ENCODE measurements at places on chromosomes 5 and 9.

- DNase-seq: no peak
Measured at GRCh38 chr5:141858079-141858765, 20.0 kb downstream of the PCDH1 start.

DNA sequence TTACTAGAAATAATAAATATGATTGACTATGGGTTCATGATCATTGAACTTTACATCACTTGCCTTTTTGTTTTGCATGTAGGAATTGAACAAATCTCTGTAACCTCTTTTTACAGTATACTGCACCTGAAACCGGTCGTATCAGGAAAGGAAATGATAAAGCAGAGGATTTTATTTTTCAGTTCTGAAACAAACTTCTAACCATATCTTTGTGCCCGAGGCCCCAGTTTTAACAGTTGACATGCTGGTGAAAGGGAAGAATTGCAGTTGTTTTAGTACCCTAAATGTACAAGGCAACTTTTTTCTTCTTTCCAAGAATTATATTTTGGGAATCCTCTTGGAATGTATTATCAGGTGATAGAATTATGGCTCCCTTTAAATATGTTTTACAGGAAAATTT lies 27.8 kb downstream of the TMEM38B start:
- DNase-seq: no peak

DNA sequence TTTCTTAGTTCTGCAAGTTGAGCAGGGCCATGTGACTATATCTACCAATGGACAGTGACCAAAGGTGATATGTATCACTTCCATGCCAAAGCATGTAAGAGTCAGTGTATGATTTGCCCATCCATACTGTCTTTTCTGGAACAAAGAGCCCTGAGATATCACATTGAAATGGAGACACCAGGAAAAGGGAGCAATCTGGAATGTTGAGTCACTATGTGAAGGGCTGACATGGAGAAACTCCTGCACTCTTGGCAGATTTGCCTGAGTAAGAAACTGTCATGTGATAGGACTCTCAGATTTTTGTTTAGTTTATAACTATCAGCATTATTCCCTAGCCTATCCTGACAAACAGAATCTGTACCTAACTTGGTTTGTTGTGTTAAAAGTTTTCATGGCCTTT lies 29.8 kb upstream of the TMEM161B start:
- DNase-seq: no peak

- no peak for DNase-seq
Measured at GRCh38 chr5:41071975-41072374, 833 bp upstream of the MROH2B start.

DNA sequence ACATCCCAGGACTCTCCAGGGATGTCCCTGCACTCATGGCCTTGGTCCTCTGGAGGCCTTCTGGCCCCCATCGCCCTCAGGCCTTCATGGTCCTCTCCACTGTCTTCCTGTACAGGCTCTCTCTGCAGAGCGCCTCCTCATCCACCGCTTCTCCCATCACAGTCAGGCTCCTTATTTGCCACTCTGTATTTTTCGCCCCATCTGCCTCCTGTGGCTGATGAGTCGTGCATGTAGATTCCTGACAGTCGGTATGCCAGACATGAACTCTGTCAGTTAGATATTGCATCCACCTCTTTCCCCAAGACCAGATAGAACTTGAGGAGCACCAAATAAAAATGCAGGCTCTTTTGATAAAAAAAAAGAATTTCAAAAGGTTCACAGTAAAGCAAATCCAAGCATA lies 362.8 kb downstream of the IRX1 start:
- no peak for DNase-seq

DNA sequence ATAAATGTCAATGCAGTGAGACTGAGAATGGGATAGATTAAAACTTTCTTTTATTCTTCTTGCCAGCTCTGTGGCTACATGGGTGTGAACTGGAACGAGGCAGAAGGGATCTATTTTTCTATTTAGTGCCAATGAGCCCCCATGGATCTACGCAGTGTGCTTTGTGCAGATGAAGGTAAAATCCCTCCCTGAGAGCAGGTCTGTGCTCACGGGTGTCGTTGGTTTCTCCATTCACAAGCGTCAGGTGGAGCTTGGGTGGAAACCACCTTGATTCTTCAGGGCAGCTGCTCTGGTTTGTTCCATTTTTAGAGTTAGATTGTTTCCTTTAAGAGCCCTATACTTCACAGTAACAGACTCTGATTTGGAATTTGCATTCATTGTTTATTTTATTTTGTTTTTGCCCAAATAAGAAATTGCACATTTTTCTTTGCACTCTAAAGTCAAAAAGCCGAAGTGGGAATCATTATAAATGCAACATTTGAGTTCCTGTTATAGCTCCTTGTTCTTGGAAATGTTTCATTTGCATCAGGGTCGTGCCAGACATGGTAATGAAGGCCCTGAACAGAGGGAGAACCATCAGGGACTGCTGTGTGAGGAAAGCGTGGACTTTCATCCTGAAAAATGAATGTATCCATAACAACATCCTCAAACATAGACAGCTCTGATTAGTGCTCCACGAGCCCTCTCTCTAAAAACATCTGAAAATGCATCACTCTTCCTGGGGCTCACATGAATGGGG lies 31.1 kb upstream of the BICD2 start:
- DNase-seq: no peak

DNA sequence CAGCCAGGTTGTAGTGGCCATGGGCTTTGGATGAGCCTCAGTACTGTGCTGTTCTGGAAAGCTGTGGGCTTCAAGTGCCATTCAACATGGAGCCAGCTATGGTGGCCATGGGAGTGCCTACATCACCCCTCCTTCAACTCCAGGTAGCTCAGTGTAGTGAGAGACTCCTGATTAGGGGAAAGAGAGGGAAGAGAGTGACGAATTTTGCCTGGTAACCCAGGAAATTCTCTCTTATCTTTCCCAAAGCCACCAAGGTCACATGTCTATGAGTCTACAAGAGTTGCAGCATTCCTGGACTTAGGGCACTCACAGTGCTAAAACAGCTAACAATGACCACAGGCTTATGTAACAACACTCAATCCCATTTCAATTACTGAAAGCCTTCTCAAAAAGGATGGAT lies 81.7 kb upstream of the SPTLC1 start:
- DNase-seq: no peak

DNA sequence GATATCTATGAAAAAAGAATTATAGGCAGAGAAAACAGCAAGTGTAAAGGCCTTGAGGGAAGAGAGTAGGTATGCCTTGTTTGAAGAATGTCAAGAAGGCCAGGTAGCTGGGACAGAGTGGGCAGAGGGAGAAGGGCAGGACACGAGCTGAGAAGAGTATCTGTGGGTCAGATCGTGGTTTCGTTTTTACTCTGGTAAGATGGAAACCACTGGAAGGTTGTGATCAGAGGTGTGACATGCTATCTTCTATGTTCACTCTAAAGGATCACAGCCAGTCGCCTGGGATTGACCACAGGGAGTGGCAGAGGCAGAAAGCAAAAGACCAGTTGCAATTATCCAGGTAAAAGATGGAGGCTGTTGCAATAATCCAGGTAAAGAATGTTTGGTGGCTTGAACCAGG lies 12.6 kb upstream of the ARHGAP26 start:
- no peak for DNase-seq

- no peak for DNase-seq
Measured at GRCh38 chr9:125732562-125732961, 14.6 kb upstream of the PBX3 start.

DNA sequence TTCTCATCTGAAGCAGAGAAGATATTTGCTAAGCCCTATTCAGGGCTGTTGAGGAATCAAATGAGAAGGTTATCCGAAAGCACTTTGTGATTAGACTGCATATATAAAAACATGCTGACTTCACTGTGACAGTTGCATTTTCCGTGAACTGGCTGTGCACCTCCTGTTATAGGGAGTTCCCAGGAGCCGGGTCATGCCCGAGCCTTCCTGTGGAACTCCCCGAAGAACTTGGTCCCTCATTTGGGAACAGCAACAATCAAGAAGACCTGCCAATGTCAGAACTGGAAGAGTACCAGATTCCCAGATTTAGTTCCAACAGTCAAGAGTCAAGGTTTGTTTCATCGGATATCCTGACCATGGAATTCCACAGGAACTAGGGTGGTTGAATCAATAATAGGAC lies 130.4 kb upstream of the RAI14 start:
- no peak for DNase-seq

- no peak for DNase-seq
Measured at GRCh38 chr5:133921979-133922378, 46.4 kb downstream of the C5orf15 start.

DNA sequence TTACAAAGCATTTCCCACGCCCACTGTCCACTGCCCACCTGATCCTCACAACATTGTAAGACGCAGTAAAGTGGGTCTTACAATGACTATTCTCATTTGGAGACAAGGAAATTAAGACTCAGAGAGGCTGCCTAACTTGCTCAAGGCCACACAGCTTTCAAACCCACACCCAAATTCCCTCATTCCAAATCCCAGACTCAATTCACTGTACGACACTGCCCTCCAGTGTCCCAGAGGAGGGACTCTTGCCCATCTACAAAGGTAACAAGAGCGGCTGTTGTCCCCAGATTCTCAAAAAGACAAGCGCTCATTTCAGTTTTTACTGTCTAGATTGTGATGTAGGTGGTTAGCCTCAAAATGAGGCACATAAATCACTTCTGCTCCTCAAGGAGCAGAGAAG lies 184.6 kb downstream of the ACTL7B start:
- DNase-seq: peak; percentile 62

- no peak for DNase-seq
Measured at GRCh38 chr5:141441571-141442170, 11.4 kb downstream of the PCDHGA12 start.

DNA sequence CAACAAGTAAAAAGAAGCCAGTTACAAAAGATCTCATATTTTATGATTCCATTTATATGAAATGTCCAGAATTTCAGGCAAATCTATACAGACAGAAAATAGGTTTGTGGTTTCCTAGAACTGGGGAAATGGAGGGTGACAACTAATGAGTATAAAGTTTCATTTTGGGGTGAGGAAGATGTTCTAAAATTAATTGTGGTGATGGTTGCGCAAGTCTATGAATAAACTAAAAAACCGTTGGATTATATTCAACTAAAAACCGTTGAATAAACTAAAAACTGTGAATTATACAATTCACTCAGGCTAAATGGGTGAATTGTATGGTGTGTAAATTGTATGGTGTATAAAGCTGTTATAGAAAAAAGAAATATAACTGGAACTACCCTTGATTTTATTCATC lies 47.6 kb downstream of the ADAMTS6 start:
- no peak for DNase-seq

- peak; percentile 93 for DNase-seq
Measured at GRCh38 chr5:135205632-135206349, 171.8 kb upstream of the PITX1 start.

- DNase-seq: peak; percentile 73
Measured at GRCh38 chr9:15935661-15936305, 382.9 kb downstream of the CCDC171 start.

DNA sequence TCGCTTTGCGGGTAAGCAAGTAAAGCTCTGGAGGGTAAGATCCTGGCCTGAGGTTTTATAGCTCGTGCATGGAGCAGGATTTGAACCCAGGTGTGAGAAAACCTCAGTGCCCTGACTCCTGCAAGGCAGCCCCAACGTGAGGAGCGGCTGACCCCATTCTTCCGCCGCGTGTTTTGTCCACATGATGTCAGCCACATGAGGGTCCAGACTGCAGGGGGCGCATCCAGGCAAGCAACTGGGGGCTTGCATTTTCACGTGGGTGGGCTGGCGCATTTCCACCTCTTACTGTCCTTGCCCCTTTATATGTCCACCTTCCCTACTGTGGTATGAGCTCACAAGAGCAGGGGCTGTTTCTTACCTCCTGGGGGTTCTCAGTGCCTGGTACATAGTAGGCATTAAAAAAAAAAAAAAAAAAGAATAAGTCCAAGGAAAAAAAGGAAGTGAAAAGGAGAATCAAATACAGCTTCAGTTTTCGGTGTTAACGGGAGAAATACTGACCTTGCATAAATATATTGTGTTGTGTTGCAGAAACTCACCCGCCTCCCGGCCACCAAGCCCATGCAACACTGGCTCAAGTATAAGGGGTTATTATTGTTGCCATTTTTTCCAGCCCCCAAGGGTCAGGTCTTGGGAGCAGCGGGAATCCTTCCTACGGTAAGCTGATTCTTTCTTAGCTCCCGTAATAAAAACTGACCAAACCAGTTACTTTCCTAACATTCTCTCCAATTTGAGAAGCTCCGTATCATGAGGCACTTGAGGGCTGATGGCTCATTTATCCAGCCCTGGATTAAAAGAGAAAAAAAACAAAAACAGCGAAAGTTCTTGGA lies 15.0 kb downstream of the TLX3 start:
- DNase-seq: no peak

GRCh38 chr5:122984425-122984824 lies 52.1 kb downstream of the PPIC start:
- no peak for DNase-seq

DNA sequence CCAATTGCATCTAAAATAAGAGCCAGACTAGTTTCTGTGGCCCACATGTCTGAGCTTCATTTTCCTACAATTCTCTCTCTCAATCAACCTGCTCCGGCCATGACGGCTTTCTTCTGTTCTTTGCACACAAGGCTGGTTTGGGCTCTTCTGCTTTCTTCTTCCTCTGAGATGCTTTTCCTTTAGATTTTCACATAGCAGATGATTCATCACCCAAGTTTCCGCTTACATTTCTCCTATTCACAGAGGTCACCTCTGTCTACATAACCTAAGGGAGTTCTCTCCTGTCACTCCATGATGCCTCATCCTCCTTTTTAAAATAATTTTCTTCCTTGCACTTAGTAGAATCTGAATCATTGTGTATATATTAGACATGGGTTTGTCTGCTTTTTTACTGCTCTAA lies 334.6 kb upstream of the TUSC1 start:
- peak; percentile 10 for DNase-seq

GRCh38 chr5:26921439-26921838 lies 116.9 kb downstream of the CDH9 start:
- DNase-seq: no peak

GRCh38 chr9:124510650-124511425 lies 3.6 kb upstream of the NR5A1 start:
- DNase-seq: no peak

DNA sequence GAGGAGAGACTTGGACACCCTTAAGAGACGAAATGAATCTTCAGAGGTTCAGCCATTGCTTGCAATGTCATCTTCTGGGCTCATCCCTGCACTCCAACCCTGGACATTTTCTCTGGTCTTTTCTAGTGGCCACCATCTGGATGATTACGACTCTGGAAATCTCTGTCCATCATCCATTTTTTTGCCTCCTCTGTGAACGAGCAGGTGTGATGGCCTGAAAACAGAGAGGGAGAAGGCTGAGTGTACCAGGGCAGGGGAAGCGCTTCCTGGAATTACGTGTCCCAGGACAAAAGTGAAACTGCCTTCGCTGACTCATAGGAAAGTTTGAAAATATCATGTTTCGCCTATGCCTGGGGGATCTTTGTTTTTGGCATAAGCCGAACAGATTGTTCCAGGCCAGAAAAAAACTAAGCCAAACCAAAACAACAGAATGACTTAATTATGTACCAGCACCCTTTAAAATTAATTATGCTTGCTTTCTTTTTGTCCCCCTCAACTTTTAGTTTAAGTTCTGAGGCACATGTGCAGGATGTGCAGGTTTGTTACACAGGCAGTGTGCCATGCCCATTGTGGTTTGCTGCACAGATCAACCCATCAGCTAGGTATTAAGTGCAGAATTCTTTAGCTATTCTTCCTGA lies 31.9 kb downstream of the ANKRD33B start:
- peak; percentile 70 for DNase-seq

- no peak for DNase-seq
Measured at GRCh38 chr5:56934325-56934724, 17.6 kb downstream of the MIER3 start.

All from fibroblast of skin of left quadriceps (primary cell).